Activated CD4-positive, alpha-beta memory T cell treated with anti-CD3 and anti-CD28 coated beads for 36 hours (primary cell): ENCODE measurements at places on chromosomes 16 and 17.

DNA sequence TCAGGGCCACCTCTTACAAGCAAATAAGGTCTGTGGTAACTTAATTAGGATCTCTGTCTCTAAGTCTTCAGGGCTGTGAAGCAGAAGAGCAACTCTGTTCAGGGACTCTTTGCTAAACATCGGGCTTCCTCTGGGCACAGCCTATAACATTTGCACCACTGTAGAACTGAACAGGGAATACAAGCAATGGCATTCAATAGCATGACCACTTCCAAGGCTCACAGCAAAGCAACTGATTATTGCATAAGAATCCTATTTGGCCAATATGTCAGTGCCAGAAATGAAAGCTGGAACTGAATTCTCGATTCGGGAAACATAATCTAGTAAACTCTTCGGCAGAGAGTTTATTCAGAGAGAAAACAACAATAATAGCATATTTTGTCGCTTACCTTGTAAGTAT, 92.2 kb upstream of the AMZ2 start:
- no peak for DNase-seq

GRCh38 chr17:43891851-43892646, 15.3 kb downstream of the MPP2 start:
- no peak for DNase-seq

- no peak for DNase-seq
These were observed 11.1 kb upstream of the PIK3R5 start for GRCh38 chr17:8976638-8977037.

DNA sequence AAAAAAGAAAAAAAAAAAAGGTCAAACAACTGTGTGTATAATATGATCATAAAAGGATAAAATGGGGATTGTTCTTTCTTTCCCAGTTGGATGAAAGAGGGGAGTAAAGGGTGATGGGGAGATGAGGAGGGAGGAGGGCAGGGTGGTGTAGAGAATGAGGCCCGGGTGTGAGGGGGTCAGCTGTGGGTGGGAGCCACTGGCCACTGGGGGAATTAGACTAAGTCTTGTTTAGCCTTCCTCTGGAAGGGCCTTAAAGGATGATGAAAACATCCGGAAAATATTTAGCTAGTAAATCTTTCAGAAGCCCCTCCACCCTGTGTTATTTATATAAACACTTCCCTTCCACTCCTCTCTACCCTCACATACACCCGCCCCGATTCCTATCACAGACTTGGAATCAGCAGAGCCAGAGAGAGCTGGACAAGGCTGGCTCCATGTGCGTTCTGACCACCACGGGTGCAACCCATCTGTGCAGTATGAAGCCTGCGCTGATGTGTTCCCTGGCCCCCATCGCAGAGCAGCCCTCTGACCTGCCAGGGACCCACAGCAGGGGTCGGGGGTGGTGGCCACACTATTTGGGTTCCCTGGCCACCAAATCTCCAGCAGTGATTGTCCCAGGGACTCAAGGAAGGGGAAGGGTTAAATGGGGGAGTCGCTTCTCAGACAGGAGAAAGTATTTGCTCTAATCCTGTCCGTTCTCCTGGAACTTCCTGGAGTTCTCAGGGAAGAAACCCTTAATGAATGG, 72.7 kb downstream of the GAS7 start:
- DNase-seq = no peak

DNA sequence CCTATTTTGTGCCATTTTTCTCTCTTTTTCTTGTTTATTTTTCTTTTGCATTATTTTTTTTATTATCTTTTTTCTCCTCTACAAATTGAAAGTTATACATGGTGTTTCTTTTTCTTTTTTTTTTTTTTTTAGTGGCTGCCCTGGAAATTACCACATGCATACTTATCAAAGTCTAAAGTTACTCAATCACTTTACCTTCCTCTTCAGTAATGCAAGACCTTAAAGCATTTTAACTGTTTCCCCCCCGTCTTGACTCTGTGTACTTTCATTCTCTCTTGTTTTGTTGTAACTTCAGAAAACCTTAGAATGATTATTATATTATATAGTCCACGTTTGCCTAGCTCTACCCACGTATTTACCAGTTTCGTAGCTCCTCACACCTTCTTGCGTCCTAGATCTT, 33.3 kb upstream of the SMPD3 start:
- DNase-seq = no peak

DNA sequence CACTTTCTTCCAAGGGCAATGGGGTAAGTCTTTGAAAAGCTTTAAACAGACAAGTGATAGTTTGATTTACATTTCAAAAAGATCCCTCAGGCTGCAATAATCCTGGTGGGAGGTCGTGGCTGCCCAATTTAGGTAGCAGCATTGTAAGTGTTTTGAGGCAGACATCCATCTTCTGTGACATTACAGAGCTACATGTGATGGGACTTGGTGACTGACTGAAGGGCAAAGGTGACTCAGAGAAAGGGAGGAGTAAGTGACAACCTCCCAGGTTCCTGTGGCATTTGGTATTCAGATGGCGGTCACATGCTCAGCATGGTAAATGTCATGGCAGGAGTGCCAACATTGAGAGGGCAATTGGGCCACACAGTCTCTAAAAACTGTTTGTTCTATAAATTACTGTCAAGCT, 26.5 kb downstream of the STAT3 start:
- DNase-seq = peak; percentile 73

- no peak for DNase-seq
These were observed 95.2 kb downstream of the ZDHHC7 start for GRCh38 chr16:84916178-84916577.

DNA sequence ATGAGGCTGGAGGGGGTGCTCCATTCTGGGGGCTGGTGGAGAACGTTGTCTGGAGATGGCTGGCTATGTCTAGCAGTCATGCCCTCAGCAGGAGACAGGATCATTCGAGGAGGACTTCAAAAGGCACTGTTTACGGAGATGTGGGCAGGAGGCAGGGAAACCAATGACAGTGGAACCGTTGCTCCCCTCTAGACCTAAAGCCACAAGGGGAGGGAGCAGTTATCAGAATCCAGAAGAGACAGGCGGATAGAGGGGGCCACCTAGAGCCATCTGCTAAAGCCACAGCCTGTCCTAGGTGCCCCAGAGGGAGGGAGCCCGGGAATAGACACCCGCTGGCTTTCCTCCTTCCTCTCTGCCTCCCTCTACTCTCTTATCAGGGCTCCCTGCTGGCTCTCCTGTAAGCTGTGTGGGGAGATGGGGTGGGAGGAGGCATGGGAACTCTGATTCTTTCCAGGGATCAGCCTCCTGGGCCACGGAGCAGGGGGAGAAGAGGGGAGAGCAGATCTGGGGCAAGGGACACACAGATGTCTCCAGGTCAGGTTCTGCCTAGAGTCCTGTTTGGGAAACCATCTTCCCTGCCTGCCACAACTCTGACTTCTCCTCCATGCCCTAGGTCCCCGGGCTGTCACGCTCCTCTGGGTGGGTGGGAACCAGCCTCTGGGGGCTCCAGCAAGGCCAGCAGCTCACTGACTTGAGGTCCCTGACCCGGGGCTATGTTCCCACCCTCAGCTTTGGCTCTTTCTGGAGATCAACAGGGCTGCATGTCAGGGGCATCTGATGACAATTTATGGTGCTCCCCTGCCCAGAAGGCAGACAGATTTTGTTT, 42.3 kb downstream of the IRX3 start:
- no peak for DNase-seq

DNA sequence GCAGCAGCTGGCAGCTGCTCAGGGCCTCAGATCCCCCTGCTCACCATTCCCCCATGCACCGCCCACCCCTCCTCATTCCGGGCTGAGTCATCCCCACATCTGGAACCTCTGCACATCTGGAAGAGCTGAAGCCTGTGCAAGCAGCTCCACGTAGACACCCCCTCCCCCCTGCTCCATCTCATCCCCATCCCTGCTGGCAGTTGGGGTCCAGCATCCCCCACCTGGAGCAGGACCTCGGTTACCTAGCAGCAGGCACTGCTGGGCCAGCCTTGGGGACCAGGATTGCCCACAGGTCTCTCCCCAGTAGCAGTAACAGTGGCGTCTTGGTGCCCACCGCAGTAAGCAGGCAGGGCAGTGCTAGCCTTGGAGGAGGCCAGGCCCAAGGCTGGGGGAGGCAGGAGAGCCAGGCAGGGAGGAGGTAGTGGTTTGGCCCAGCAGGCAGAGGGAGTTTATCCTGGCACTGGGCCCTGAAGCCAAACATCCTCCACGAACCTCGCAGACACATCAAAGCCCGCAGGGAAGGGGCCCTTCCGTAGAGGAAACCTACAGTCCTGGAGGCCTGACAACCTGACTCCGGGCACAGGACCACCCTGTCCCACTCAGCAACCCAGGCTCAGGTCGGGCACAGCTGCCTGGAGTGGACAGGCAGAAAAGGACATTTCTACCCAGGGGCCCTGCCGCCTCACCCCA, 7.7 kb upstream of the TMEM92 start:
- DNase-seq = peak; percentile 8

GRCh38 chr16:70706948-70707465, 21.2 kb upstream of the MTSS2 start:
- DNase-seq = no peak

DNA sequence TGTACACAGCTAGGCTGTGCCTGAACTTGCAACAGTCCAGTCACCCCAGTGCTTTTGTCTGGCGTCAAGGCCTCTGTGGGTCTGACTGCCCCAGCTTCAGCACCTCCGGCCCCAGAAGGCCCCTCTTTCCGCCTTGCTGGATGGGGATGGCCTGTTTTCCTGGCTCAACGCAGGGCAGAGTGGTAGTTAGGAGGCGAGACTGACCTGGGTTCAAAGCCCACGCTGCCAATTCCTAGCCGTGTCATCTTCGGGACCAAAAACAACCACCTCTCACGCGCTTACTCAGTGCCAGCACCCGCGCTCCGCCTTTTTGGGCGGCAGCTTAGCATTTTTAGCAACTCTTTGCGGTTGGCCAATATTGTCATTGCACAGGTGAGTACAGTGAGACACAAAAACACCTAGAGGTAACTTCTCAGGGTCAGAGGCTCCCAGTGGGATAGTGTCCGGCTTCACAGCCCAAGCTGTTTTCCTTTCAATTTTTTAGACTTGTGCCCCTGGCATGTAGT, 4.6 kb downstream of the MYBBP1A start:
- no peak for DNase-seq

DNA sequence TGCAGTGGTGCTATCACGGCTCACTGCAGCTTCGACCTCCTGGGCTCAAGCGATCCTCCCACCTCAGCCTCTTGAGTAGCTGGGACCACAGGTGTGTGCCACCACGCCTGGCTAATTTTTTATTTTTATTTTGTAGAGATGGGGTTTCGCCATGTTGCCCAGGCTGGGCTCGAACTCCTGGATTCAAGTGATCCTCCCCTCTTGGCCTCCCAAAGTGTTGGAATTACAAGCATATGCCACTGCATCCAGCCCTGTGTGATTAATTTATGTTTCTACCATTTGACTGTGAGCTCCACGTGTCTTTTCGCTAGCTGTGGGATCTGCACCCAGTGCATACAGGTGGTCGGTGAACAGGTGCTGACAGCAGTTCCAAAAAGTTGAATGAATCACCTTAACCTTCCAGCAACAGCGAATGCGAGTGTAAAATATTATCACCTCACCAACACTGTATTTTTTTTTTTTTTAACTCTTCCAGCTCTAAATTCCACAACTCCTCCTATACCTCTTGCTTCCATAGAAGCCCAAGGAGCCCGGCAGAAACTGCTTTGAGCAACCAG, 484 bp upstream of the NUDT7 start:
- DNase-seq = no peak

DNA sequence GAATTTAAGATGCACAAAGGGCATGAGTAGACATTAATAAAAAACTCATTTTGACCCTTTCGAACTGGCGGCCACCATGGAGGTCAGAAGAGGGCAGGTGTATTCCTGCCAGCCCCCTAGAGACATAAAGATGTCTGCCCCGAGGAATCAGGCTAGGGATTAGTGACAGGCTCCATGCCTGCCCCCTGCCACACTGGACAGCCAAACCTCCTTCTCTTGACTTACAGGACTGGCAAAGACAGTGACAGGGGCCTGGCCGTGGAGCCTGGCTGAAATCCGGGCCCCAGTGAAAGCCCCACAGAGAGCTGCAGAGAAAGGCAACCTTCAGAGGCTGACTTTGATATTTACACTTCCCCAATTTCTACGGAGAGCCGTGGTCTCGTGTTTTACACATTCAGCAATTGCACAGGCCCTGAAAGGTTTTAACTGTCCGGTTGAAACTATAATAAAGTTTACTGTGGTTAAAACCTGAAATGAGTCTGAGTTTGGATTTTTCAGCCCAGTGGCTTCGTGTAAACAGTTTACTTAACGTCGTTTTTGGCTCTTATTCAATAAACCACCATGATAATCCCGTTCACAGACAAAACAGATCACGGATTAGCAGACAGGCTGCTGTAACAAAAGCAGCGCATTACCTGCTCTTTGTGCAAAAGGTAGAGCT, 243.9 kb upstream of the MYOCD start:
- no peak for DNase-seq

- no peak for DNase-seq
These were observed 176.2 kb upstream of the FOXF1 start for GRCh38 chr16:86334079-86334635.

DNA sequence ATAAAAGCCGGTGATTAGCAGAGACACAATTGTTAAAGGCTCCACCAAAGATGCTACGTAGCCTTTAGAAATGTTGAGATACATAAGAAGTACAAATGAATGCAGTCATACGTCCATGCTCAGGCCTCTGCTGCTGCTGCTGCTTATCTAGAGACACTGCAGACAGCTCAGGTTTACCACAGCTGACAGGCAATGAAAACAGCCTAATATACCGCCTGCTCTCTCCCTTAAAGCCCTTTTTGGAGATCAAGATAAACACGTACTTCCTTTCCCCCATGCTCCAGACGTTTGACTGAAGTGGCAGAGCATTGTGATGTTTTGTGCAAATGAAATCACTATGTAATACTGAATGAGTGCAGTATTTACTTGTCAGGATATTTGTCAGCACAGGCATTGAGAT, 185.3 kb downstream of the AATF start:
- no peak for DNase-seq

DNA sequence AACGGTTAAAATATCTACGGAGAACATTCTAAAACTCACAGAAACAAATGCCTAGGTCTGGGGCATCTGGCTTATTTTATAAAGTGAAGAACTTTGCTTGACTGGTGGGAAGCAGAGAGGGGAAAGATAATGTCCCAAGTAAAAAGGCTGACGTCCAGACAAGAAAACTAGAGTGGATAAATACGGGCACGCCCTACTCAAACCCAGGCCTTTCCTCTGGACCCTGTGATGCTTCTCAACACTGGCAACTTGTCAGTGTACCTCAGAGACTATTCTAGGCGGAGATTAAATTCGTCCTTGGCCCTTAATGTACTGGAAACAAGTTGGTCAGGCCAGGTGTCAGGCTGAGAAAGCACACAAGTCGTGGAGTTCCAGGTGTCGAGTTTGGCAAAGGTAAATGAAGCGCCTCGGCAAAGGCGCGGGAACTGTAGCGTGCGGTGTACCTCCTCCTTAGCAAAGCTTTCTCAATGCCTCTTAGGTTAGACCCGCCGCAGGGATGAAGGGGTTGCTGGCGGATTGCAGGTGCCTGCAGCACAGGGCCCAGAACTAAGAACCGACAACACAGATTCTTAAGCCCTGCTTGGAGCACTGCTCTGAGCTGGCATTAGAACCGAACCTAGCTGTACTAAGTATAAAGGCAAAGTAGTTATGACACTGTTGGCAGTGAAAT, 668 bp upstream of the UNK start:
- no peak for DNase-seq
